ENCODE measurements at places on chromosomes 13 and 19.

DNA sequence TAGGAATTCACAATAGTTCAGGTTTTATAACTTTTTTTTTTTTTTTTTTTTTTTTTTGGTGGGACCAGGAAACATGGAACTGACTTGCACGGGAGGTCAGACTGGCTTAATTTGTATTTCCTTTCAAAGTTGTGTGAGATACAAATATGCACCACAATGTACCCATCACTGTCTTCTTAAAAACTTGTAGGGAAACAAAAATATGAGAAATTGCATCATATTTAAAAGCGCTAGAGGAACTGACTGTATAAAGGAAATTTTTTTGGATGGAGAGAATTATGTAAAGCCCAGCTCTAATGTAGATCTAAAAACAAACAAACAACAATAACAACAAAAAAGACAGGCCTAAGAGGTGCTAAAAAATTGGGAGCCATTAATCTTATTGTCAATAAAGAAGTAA lies 246.5 kb downstream of the DCT start:
- no peak for DNase-seq

DNA sequence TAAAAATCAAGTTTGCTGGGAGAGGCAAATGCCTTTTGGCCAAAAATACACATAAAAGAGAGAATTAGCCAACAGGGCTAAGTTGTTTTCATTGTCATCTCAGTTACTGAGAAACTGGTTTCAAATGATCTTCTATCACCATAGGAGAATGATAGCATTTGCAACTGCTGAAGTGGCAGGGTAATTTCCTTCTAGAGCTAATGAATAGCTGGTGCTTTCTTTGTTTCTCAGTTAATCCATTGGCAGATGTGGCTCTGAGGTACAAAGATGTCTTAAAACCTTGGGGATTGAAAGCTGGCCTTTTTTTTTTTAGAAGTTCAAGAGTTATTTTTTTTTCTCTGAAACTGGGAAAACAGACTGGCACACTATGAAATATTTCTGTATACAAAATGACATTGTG lies 332.7 kb upstream of the KLF12 start:
- no peak for DNase-seq

DNA sequence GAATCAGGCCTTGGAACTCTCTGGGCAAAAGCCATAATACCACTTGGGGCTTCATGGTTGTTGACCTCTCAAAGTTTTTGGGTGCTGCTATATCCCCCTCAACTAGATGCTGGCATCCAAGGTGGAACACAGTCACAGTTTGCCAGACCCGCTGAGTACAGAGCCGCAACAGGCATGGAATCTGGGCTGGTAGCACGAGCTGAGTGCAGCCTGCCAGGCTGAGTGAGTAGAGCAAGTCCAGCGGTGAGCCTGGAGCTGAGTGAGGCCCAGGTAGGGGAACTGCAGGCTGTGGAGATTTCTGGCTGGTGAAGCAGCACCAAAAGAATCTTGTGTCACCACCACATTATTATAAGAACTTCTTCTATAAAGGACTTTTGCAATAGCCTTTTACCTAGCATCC lies 192.6 kb downstream of the PCDH17 start:
- DNase-seq, result no peak

- DNase-seq, result no peak
Measured at GRCh38 chr13:46860722-46861121, 36.1 kb downstream of the HTR2A start.

DNA sequence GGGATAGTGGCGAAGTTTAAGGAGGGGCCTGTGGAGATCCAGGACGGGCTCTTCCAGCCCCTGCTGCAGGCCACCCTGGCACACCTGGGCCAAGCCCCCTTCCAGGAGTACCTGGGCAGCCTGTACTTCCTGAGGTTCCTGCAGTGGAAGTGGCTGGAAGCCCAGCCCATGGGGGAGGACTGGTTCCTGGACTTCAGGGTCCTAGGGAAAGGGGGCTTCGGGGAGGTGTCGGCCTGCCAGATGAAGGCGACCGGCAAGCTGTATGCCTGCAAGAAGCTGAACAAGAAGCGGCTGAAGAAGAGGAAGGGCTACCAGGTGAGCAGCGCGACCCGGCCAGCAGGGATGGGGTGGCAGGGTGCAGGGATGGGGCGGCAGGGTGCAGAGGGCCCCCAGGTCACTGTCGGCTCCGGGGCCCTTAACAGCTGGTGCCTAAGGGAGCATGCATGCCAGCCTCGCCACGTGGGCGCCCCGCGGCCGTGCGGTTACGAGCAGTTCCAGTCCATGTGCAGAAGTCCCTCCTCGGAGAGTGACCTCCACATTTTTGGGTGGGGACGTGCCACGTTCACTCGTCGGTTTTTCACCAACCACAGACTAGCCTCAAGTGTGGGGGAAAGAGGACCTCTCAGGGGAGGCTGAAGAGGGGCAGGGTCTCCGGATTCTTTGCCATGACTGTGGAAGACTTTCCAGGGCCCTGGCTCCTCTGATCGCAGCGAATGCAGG lies 912 bp downstream of the GRK1 start:
- DNase-seq, result no peak

DNA sequence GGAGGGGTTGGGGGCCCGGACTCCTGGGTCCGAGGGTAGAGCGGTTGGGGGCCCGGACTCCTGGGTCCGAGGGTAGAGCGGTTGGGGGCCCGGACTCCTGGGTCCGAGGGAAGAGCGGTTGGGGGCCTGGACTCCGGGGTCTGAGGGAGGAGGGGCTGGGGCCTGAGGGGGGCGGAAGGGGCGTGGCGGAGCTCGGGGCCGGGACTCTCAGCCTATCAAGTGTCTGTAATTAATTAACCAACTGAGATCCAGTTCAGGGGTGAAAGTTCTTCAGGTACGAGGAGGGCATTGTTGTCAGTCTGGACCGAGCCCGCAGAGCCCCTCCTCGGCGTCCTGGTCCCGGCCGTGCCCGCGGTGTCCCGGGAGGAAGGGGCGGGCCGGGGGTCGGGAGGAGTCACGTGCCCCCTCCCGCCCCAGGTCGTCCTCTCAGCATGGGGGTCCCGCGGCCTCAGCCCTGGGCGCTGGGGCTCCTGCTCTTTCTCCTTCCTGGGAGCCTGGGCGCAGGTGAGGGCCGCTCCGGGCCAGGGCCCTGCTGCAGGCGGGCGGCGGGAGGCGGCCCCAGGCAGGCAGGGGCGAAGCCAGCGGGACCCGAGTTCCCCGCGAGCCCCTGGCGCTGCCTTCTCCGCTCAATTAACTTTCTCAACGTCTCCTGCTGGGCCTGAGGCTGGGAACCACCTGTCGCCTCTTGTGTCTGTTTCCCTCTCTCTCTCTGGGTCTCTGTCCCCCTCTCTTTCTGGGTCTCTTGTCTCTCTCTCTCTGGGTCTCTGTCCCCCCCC lies 697 bp downstream of the FCGRT start:
- no peak for DNase-seq

GRCh38 chr13:110057052-110057451 lies 249.9 kb downstream of the COL4A1 start:
- DNase-seq, result no peak

DNA sequence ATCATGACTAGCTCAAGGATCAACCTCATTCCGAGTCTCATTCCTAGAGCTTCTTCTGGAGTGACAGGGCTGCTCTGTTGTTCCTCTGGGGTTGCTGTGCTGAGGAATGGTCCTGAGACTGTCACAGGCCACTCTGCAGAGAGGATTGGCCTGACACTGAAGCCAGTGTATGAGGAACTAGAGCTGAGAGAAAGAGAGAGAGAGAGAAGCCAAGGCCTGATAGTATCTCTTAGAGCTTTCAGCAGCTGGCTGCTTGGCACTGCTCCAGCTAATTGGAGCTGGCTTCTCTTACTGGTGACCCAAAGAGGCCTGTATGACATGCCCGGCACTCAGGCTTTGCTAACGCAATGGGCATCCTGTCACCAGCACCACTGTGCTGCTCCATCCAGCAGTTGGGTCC lies 73.4 kb upstream of the FLT1 start:
- no peak for DNase-seq

DNA sequence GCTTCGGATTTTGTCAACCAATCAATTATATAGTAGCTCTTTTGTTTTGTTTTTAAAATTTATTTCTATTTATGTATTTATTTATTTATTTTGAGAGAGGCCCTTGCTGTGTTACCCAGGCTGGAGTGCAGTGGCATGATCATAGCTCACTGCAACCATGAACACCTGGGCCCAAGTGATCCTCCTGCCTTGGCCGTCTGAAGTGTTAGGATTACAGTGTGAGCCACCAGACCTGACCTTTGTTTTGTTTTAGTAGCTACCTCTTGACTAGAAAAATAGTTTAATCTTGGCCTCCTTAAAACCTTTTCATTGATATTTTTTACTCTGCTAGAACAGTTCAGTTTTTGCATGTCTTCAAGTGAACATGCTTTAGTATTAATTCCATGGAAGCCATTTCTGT lies 15.1 kb downstream of the GARRE1 start:
- no peak for DNase-seq

DNA sequence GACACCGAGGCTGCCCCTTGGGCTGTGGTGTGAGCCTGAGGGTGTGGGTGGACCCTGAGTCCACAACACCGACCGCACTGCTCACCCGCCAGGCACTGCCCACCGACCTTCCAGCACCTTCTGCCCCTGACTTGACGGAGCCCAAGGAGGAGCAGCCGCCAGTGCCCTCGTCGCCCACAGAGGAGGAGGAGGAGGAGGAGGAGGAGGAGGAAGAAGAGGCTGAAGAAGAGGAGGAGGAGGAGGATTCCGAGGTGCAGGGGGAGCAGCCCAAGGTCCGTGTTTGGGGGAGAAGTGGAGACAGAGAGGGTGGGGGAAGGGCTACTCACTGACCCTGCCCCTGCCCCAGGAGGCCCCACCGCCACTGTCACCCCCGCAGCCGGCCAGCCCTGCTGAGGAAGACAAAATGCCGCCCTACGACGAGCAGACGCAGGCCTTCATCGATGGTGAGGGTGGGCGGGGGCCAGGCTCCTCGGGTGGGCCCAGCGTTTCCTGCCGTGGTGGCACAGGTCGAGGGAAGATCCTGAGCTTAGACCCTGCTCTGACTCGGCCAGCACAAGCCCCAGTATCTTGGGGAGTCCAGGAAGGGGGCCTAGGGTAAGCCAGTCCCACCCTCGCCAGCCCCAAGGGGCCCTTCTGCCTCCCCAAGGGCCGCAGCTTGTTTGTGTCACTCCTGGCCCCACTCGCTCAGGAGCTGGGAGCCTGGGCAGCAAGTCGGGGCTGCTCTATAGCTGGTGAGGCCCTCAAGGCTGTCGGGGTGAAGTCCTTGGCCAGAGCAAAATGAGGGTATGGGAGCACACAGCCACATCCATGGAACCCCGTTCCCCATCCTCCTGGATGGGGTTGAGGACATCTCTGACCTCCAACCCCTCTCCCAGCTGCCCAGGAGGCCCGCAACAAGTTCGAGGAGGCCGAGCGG lies 12.2 kb downstream of the PRKCSH start:
- DNase-seq, result no peak

DNA sequence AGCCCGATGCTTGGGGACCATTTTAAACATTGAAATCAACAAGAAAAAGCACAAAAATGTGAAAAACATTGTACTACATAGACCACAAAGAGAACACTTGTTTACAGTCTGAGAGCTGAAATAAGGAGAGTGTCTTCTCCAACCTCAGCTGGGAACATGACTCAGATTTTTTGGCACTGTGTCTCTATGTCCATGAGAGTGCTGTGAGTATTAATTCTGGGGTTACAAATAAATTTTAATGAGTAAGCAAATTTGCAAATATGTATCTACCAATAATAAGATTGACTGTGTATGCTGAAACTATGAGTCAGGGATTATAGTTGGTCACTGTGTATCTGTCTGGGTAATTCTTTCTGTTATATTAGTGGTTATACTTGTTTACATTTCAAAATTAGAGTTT lies 174.0 kb downstream of the DCT start:
- no peak for DNase-seq

GRCh38 chr13:97883396-97883795 lies 70.1 kb upstream of the IPO5 start:
- no peak for DNase-seq

- DNase-seq, result no peak
Measured at GRCh38 chr19:53432088-53432661, 391 bp downstream of the ZNF761 start.

DNA sequence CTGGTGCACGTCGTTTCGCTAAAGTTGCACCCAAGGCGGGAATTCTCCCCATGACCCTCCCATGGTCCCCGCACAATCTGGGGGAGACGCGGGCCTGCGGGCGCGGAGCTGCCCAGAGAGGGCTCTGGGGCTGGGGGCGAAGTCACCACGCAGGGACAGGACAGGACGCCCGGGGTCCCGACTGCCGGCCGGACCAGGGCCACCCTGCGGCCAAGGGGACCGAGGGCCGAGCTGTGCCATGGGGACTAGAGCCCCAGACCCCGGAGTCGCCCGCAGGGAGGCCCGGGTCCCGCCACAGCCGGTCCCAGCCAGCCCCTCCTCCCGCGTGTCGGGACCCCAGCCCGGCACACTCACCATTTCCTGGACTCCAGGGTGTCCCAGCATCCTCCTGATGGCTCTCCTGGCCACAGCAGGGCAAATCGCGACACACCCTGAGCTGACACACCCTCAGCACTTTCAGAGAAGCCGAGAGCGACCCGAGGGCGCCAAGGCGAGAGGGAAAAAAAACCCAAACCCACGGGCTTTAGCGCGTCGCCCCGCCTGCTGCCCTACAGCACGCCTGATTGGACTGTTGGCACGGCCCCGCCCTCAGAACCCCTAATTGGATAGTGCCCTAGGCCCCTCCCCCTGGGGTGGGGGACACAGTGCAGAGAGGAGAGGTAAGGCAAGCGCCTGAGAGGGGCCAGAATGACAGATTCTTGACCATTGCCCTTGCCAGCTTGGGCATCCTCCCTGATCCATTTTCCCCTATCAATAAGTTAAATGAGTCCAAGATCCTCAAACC lies 28.6 kb downstream of the ZNF44 start:
- no peak for DNase-seq

GRCh38 chr13:29782798-29783197 lies 67.6 kb downstream of the UBL3 start:
- DNase-seq, result peak; percentile 15

GRCh38 chr19:16460454-16460853 lies 11.3 kb downstream of the EPS15L1 start:
- DNase-seq, result no peak

DNA sequence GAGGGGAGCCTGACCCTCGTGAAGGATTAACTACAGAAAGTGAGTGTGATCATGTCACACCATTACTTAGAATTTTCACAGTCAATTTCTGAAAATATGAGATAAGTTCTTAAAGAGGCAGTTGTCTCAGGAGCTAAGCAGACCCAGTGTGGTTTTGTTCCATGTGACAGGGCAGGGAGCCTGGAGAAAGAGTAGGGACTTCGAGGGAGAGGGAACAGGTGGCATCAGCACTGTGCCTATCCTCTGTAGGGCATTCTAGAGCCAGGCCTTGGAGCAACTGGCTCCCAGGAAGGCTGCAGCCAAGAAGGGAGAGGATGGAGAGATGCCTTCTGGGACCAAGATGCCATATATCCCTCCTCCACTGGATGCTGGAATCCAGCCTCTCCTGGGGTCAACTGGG lies 183.0 kb downstream of the TSHZ3 start:
- no peak for DNase-seq

- DNase-seq, result no peak
Measured at GRCh38 chr19:46442808-46443450, 14.2 kb upstream of the PNMA8C start.

- no peak for DNase-seq
Measured at GRCh38 chr19:4439243-4439642, 18.4 kb downstream of the UBXN6 start.

Measured in T-helper 1 cell (primary cell).